NCI-H1417 treated with DMSO at 0.1 percent for 48 hours (cell line): ENCODE measurements at places on chromosomes 2 and 18.

DNA sequence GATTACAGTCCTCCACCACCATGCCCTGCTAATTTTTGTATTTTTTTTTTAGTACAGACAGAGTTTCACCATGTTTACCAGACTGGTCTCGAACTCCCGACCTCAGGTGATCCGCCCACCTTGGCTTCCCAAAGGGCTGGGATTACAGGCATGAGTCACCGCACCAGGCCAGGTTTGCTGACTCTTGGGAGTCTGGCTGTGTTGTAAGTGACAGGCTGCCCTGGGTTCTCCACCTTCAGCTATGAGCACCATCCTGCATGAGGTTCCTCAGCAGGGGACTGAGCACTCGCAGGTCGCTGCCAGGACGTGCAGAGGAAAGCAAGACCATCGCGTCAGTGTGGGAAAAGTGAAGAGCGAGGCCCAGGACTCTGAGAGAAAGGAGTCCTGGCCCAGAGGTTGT lies 112.6 kb upstream of the NDUFV2 start:
- no peak for DNase-seq

DNA sequence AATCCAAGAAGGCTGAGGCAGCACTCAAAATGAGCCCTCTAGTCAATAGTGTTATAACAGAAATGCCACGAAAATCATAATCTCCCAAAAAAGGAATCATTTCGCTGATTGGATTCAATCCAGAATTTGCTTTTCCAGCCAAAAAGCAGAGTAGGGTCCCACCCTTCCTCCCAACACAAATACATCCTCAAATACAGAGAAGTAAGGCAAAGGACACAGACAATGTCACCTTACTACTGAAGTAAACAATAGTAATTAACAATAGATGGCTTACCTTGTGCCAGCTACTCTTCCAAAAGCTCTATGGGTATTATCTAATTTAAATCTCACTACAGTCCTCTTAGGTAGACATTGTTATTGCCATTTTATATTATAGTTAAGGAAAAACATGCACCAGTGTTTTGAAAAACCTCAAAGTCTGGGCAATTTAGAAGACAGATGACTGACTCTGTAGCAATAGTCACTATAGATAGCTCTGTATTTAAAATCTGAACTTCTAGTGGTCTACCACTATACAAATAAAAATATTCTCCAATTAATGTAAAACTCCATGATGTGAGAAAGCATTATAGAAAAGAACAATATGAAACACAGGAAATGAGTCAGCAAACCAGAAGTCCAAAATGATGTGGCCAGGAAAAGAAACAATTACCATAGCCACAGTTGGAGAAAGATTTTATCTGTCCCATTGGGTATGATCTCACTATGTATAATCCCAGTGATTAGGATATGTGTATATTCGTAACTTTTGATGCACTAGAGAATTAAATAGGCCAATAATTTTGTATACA lies 305.0 kb upstream of the ERBB4 start:
- no peak for DNase-seq

DNA sequence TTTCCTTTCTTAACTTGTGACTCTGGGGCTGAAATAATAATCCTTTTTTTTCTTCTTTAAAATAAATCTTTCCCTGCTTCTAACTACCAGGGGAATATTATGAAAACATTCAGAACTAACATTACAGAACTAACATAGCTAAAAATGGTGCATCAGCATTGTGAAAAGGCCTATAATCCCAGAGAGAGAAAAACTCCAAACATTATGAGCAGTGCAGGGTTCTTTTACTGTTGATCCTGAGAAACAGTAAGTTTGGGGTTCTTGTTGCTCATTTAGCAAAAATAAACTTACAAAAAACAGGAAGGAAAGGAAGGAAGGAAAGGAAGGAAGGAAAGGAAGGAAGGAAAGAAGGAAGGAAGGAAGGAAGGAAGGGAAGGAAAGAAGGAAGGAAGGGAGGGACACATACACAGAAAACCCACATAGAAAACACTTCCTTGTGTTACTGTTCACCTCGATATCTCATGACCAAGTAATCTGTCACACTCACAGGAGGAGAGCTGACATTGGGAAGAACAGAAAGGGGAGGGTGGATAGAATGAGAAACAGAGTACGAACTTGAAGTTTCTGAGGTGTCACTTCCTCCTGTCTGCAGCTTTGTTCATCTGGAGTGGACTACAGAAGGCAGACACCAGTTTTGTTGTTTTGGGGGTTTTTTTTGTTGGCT lies 18.4 kb upstream of the PIK3C3 start:
- no peak for DNase-seq

DNA sequence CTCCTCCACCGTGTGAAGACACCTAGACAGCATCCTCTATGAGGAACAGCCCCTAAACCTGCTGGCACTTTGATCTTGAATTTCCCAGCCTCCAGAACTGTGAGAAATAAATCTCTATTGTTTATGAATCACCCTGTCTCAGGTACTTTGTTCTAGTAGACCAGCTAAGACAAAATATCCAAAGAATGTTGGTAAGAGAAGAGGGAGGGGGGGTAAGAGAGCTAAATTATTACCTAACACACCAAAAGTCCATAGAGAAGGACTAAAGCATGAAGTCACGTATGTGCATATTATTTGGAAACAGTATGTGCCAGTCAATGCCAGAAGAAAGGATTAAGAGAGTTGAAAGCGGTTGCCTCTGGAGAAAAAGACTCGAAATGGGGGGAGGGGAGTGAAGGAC lies 211.0 kb downstream of the SP3 start:
- DNase-seq, result no peak

- DNase-seq, result no peak
These were observed 298.5 kb downstream of the PAX3 start for GRCh38 chr2:222000326-222000725.

DNA sequence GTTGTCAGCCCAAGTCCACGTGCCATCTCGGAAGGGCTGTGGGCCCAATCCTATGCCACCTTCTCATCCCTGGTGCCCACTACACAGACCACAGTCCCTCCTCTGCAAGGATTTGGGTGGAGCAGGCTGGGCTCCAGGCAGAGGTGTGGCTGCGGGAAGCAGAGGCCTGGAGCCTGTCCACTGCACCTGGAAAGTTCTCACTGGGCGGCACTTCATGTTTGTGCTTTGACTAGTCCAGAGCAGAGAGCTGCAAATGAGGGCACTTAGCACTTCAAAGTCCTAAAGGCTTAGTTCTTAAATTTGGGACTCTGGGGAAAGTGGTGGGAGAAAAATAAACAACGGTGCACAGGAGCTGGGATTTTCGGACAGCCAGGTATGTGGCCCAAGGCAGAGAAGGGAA lies 308.9 kb upstream of the POU3F3 start:
- no peak for DNase-seq

GRCh38 chr18:79572093-79572780 lies 107.4 kb upstream of the CTDP1 start:
- DNase-seq, result no peak

DNA sequence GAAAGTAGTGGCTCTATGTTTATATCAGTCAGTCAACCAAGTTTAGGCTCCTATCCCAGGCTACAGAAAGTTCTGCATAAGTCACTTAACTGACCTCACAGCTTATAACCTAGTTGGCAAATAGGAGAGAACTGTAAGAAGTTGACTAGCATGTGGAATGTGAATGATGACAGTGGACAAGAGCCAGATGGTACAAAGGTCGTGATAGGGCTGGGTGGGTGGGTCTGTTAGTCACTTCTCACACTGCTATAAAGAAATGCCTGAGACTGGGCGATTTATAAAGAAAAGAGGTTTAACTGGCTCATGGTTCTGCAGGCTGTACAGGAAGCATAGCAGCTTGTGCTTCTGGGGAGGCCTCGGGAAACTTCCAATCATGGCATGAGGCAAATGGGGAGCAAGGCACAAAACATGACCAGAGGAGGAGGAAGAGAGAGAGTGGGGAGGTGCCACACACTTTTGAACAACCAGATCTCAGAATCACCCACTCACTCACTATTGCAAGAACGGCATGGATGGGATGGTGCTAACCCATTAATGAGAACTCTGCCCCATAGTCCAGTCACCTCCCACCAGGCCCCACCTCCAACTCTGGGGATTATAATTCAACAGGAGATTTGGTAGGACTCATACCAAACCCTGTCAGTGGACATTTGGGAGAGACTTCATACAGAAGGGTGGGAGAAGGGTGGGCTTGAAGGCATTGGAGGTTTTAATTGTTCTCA lies 68.8 kb downstream of the LTBP1 start:
- DNase-seq, result no peak

DNA sequence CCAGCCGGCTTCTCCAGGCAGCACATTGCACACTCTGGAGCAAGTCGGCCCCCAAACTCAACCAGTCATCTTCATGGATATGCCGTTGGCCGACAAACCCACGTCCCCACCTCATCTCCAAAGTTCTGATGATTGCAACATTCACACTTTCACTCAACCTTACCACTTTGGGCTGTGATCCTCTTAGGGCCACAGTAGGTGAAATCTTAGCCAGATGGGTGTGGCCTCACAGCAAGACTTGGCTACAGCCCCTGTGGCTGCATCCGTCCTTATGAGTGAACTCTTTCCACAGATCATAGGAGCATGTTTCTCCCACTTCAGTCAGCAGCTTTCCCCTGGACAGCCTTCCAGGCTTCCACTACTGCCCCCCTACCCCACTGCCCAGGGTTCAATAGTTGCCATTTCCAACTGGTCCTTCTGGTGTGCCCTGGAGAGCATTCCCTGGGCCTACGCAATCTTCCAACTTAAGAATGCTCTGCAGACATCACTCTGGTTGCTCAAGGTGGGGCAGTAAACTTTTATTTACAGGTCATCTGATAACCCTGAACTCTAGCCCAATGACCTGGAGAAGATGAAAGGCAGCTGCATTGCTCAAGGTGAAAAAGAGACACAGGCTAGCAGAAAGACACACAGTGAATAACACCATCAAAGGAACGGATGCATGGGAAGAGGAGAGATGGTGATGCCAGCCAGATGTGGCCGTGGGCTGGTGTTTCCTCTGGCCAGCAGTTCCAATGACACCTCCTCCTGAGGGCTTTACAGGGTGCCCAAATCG lies 34.5 kb downstream of the ARL4C start:
- no peak for DNase-seq

DNA sequence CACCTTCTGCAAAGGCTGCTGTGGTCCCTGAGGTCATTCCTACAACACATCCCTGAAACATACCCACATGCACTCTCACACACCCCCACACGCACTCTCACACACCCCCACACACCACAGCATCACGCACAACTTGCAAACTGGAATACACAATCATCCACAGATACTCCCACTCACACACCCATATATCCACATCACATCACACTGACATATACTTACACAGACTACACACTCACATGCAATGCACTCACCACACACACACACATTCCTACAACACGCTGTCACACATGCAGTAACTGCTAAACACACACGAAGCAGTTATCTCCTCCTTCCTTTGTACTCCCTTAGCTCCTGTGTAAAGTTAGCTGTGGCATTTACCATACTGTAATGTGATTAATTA lies 57.1 kb upstream of the PKDCC start:
- DNase-seq, result no peak

GRCh38 chr2:224556381-224556780 lies 28.8 kb downstream of the CUL3 start:
- DNase-seq, result no peak

DNA sequence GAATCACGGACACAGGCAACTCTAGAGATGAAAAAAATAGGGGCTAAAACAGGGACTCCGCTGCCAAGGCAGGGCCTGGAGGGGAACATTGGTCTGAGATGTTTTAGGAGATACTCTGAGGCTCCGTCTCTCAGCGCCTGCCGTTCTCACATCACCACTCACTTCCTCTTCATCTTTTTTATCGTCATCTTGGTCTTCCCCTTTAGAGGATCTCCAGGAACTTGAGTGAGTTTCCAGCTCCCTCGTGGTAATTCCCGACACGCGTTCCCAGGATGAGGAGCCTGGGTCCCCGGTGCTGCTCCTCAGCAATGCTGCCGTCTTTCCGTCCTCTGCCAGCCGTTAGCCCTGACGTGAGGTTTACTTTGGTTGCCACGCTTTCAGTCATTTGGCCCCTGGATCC lies 16.1 kb downstream of the MLPH start:
- no peak for DNase-seq

DNA sequence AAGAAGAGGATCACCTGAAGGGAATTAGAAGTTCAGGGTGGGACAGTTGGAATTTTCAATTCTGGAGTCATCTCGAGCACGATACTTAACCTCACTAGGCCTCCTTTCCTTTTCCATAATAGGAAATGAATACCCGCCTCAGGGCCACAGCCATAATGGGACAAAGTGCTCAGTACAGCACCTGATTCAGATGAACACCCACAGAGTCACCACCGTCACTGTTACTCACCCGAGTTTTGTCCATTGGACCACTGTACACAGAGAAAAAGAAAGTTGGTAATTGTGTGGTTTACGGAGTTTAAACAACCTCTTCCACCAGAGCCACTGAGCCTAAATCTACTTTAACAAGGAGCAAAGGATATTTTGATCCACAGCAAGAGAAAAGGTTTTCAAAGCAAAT lies 122.0 kb upstream of the NDUFV2 start:
- DNase-seq, result no peak

DNA sequence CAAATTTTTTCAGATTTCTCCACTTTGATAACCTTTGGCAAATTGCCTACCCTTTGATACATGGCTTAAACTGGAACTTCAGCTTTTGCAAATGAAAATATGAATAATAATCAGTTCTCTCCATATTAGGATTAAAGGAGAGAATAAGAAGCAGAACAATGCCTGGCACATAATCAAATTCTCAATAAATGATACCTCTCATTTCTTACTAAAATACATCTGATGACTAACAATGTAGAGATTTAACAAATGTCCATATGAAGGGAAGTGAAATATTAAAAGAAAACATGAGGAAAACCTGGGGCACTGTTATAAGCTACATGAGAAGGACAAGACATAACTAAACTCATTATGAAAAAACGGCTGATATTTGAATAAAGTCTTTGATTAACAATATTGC lies 1103.6 kb downstream of the LRP1B start:
- no peak for DNase-seq

GRCh38 chr2:150062416-150062815 lies 425.1 kb downstream of the RND3 start:
- no peak for DNase-seq

GRCh38 chr18:30381826-30382225 lies 660.7 kb downstream of the DSC3 start:
- no peak for DNase-seq

GRCh38 chr2:58056192-58056916 lies 9.7 kb downstream of the VRK2 start:
- no peak for DNase-seq

DNA sequence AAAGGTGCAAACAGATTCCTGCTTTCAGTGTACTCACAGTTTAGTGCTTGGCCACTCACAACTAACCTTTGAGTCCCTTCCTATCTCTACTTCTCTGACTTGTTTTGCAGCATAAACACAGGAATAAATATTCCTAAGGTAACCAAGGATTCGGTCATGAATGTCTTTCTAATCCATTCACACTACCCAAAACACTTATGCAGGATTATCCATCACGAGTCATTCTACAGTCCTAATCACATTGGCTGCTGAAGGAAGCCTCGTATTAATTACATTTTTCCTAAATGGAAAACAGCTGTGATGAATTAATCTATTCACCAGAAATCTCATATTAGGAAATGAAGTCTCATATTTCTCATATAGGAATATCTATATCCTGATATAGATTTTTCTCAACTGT lies 16.3 kb downstream of the RDH14 start:
- no peak for DNase-seq
